ENCODE measurements at places on chromosomes 3 and 15.

- DNase-seq, result no peak
These were observed 53.9 kb upstream of the TP63 start for GRCh38 chr3:189577050-189577951.

DNA sequence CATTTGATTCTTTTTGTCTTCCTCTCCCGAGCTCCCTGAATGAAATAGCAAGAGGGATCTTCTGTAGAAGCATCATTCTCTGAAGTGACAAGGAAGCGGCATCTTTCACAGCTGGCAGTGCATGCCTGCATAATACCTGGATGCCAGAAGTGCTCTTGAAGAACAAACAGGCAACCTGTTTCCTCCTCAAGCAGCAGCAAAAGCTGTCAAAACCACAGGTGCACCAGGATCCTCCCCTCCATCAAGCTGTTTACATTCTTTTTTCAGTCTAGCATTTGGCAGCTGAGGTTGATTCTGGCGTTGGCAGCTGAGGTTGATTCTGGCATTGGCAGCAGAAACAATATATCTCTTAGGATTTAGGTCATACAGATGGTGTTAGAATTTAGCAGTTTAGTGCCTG lies 979.0 kb downstream of the TUSC7 start:
- DNase-seq, result no peak

DNA sequence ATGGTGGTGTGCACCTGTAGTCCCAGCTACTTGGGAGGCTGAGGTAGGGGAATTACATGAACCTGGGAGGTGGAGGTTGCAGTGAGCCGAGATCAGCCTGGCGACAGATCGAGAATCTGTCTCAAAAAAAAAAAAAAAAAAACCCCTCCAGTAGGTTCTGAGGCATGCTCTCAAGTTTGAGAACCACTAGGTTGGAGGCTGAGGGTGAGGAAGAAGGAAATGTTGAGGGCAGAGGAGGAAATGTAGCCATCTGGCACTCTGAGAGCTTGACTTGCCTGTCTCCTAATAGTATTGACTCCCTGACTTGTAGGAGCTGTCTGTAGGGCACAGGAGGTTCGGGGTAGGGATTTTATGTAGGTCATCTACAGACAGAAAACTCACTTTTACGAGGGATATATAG lies 204.6 kb downstream of the OPA1 start:
- DNase-seq, result no peak

DNA sequence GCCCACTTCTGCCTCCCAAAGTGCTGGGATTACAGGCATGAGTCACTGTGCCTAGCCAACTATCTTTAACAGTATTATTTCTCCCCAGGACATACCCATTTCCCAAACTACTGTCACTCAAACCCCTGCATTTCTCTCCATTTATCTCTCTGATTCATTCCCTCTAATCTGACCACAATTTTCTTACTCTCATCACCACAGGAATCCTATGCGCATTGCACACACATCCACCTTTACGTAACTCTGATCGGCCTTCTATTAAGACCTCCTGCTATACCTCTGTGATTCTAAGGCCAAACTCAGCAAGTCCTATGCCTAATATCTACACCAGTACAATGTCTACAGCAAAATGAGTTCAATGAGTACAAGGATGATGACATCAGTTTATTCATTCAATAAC lies 235.0 kb downstream of the ULK4 start:
- no peak for DNase-seq

- no peak for DNase-seq
These were observed 24.1 kb downstream of the CX3CR1 start for GRCh38 chr3:39255503-39256325.

GRCh38 chr15:26866298-26867199 lies at the start of gene GABRA5:
Gene GABRA5 (plus strand): TSS chr15:26867062. CDS start chr15:26869249, 2,187 bp downstream.
- DNase-seq, result peak; percentile 62

DNA sequence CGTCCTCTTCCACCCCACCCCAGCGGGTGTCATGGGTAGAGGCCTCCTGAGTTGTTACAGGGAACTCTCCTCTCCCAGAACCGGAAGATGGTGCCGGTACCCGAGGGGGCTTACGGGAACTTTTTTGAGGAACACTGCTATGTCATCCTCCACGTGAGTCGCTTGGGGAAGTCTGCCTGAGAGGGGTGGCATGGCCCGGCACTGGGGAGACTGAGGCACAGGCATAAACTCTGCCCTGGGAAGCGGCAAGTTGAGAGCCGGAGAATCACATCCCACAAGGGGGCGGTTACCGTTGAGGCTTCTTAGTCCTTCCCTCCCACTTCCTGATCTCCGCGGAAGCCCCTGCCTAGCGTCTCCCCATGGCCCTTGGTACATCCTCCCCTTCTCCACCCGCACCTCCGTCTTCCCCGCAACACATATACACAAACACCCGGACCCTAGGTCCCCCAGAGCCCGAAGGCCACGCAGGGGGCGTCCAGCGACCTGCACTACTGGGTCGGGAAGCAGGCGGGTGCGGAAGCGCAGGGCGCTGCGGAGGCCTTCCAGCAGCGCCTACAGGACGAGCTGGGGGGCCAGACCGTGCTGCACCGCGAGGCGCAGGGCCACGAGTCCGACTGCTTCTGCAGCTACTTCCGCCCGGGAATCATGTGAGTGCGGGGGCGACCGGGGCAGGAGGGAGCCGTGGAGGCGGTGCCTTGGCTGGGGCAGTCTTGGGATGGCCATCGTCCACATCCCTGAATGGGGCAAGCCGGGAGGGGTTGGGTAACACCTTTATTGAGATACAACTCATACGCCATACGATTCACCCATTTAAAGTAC lies 3.4 kb downstream of the VILL start:
- peak; percentile 75 for DNase-seq

GRCh38 chr3:141335531-141336061 lies 32.7 kb upstream of the ZBTB38 start:
- DNase-seq, result peak; percentile 34

DNA sequence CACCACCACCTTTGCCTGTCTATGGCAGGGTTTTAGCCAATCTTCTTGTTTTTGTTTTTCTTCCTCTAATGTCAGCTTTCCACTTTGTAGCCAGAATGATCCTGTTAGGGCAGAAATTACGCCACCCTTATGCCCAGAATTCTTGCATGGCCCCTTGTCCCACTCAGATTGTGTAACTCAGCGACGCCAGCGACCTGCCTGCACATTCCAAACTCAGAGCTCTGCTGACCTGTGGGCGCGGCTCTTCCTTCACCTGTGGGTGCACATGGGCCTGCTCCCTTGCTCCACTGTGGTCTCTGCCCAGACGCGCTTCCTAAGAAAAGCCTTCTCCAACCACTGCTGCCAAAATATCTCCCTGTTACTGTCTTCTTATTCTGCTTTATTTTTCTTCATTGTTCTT lies 45.0 kb downstream of the MED12L start:
- no peak for DNase-seq

DNA sequence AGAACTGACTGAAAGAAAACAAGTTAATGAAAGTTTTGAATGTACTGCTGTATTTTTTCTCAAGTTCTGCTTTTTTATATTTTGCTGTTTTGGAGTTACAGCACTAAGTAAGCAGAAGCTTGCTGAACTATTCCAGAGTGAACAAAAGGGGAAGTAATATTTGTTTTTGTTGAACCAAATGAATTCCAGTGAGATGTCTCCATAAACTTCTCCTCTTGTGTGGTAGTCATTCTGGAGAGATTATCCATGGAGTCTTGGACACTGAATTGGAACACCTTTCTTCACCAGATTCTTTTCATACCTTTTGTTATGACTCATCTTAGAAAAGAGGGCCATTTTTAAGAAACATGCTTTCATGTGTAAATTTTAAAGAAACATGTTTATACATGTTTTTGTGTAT lies 8.8 kb downstream of the ANKUB1 start:
- peak; percentile 88 for DNase-seq

DNA sequence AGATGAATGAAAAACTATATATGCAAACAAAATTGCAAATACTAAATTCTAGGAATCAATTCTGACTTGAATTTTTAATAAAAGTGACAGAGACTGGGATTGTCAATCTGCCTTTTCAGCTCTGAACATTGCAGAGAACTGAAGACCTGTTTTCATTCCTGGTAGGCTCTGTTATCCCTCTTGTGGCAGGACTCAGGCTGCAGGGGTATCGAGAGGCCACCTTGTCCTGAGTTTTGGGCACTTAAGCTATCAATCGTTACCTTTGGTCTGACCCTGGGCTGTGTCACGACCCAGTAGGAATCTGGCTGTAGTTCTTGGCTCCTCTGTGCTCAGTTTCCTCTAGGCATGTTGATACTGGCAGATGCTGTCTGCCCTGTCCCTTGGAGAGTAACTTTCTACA lies 238.0 kb downstream of the CACNA2D3 start:
- DNase-seq, result no peak

DNA sequence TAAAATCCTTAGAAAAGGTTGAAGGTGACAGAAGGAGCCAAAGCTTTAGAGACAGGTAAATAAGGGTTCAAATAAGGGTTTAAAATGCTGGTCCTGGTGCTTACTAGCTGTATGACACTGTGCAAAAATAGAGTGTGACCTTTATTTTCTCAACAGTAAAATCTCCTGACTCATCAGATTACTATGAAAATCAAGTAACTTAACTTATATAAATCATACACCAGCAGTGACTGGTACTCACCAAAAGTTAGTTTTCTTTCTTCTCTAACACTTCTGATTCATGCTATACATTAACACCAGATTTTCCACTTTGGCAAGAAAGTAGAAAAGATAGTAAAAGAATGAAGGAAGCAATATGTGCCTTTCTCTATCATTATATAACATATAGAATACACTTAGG lies 205.9 kb upstream of the GBE1 start:
- peak; percentile 3 for DNase-seq

DNA sequence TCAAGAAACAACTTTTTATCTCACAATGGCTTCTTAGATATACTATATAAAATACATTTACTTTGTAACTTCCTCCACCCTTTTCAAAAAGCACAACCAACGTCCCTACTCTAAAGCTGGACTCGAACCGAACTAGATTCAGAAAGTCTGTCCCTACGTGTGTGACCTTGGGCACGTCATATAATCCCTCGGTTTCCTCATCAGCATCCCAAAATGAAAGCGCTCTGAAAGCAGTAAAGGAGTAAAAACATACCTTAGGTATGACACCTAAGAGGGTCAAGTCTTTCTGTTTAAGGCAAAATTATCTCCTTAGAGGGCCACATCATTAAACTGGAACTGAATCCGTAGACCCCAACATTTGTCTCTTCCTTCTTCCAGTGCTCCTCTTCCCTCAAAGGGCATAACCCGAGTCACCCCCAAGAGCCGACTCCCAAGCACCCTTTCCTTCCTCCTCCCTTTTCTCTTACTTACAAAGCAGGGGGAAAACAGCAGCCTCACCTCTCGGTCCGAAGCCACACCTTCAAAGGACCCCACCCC lies 663 bp downstream of the PDCD10 start:
- peak; percentile 16 for DNase-seq

DNA sequence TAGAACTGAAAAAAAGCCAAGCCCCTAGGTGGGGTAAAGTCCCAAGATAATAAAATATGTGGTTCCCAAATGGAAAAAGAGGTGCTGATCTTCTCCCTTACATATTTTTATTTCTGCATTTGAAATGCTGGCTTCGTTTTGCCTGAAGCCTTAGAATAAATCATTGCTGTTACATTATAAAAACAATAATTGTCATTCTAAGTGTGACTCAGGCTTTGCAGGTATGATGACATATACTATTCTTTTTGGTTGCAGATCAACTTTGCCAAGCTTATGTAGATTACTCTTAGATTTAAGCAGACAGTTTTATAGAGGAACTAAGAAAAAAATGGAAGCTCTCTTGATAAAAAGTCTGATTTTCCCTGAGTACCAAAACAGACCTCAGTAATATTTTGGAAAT lies 7.5 kb downstream of the IDH3A start:
- DNase-seq, result no peak

DNA sequence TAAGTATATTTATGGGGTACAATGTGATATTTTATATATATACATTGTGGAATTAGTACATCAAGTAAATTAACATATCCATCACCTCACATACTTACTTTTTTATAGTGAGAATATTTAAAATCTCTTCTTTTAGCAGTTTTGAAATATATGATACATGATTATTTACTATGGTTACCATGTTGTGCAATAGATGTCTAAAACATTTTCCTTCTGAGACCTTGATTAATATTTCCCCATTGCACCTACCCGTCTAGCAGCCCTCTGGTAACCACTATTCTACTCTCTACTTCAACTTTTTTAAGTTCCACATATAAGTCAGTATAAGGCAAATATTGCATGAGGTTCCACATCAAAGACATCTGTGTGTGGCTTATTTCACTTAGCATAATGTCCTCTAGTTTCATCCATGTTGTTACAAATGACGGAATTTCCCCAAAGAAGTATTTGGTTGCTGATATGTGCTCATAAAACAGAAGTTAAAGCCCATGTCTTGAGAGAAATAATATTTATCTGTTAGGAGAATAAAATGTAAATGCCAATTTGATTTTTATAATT lies 29.6 kb upstream of the NFKBIZ start:
- DNase-seq, result no peak

DNA sequence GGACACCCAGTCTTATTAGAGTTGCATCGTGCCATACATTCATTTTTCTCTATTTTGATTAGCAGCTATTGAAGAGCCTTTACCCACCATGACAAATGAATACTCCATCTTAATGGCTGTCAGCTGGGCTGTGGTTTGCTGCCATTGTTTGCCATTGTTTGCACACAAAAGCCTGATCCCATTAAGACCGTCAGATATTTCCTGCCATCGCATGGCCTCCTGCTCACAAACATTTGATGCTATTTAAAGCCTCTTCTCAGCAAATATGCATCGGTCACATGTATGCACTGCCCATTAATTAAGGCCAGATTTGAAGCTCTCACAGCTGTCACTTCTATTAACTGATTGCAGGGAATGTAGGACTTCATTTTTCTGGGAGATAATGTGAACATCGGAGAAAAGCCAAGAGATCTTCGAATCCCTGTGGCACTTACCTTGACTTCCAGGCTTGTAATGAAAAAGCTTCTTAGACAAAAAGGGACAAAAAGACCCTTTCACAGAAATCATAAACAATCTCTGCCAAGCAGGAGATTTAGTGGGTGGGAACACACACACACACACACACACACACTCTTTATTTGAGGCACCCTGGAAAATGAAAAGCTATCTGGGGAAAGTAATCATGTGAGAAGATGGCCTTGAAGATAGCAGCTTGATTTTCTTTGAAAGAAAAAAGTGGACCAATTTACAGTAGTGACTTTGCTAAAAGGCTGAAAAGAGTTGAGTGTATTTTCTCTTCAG lies 175.4 kb upstream of the NR2E3 start:
- peak; percentile 64 for DNase-seq

- DNase-seq, result peak; percentile 56
These were observed 141.5 kb downstream of the DUT start for GRCh38 chr15:48472756-48473155.

- peak; percentile 94 for DNase-seq
These were observed 287.5 kb downstream of the PTPRG start for GRCh38 chr3:61848885-61849284.

DNA sequence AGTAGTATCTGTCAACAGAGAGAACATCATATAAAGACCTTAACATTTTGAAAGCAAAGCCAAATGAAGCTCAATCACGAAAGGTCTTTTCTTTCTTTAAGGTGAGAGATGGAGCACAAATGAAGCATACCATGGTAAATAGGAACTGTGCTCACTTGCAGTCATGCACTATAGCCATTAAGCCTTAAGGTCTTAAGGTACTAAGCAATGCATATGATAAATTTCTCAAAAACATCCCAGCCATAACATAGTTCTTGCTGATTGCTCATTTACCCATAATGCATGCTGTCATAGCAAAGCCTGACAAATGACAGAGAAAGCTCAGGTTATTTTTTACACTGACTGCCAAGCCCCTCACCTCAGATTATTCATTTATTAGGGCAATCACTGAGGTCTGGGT lies 214.5 kb downstream of the MECOM start:
- no peak for DNase-seq

GRCh38 chr3:72487078-72487765 lies 361.0 kb downstream of the SHQ1 start:
- DNase-seq, result peak; percentile 98

Data from AG10803 (cell line).